Peyer's patch (tissue), 4 donors: ENCODE measurements at places on chromosomes 13 and 19. TPM values are rescaled to one million over a fixed set of nuclear protein-coding genes. Genes with fewer than 3 reads are reported as not detected.

Gene GNG8
- not detected for total RNA-seq

Gene COX7A1
- total RNA-seq: 2.7 TPM

Gene C5AR2
- total RNA-seq: 1.4 TPM

Gene B3GLCT
- 3.3 TPM for total RNA-seq

GRCh38 chr19:17950310-17951156 lies 16.4 kb upstream of the KCNN1 start:
- no peak for DNase-seq

DNA sequence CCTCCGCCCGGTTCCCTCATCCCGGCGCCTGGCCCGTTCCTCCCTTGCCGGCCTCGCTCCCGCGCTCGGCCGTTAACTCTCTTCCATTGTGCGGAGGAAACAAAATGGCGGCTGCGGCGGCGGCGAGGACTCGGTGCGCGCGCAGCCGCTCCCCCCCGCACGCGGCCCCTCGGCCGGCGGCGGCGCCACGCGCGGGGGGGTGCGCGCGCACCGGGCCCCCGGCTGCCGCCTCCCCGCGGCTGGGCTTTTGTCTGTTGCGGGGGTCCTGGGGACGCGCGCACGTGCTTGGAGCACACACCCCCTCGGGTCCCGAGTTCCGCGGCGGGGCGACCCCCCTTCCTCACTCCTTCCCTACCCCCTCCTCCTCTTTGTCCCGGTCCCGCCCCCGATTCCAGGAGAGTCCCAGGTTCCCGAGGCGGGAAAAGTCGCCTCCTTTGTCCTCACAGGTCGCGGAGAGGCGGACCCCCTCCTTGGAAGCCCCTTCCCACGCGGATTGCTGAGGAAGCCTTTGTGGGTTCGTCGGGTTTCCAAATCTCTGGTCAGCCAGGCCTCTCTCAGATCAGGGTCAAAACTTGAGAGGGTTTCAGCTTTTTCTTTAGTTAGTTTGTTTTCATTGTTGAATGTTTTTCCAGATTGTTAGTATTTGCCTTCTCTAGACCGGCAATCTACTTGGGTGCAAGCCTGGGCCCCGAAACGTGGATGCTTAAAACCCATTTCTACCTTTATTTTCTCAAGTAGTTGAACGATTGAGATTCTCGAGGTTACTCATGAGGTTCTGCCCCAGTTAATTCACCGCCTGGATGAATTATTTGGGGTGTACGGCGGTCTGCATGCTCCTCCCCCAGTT lies 687 bp downstream of the ILF3 start:
- DNase-seq: peak; percentile 61

- DNase-seq: no peak
Observed at GRCh38 chr13:85108356-85108755, 690.9 kb downstream of the SLITRK6 start.

DNA sequence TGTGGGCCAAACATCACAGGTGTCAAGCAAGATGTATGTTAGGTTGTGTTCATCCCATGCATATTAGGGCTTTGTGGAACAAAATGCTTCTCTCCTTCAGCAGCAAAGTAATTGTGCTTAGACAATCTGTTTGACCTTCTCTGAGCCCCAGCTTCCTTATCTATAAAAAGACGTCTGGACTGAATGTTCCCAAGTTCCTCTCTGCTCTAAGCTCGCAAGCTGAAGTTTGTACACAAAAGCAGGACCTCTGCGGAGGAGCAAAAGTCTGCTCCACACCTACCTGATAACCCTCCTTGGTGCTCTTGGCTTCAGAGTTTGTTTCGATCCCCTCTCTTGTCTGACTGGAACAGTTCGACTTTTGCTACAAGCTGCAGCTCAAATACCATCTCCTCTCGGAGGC lies 95.7 kb upstream of the UBL3 start:
- DNase-seq: no peak

DNA sequence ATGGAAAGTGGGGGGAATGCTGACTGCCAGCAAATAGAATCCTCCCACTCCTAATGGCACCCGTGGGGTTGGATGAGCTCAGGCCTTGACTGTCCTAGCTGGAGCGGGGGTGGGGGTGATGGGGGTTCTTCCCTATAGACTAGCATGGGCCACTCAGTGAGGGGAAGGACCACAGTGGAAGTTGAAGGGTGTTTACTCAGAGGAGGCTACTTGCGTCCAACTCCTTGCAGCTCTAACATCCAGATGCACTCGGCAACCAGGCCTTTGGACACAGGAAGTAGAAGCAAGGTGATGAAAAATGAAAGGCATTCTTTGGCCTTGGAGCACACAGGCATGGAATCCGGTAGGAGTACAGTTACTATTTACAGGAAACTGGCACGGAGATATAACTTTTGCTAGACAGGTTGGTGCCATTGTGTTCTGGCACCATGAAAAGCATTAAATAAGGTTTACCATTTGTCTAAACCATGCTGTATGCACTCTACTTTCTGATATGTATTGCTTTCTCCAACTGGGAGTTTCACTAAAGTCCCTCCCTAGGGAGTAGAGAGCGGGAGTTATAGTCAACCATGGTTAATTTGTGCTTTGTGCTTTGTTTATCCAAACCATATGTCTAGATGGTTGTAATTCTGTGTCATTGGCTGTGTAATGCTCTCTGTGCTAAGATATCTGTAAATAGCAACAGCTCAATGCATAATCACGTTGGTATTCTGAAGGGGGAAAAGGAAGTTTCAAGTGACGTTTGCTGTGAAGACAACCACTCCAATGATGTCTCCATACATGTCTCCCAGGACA lies 125.3 kb downstream of the TSHZ3 start:
- no peak for DNase-seq
